ENCODE measurements at places on chromosomes 13 and 19. TPM values are rescaled to one million over a fixed set of nuclear protein-coding genes. Genes with fewer than 3 reads are reported as not detected.

DNA sequence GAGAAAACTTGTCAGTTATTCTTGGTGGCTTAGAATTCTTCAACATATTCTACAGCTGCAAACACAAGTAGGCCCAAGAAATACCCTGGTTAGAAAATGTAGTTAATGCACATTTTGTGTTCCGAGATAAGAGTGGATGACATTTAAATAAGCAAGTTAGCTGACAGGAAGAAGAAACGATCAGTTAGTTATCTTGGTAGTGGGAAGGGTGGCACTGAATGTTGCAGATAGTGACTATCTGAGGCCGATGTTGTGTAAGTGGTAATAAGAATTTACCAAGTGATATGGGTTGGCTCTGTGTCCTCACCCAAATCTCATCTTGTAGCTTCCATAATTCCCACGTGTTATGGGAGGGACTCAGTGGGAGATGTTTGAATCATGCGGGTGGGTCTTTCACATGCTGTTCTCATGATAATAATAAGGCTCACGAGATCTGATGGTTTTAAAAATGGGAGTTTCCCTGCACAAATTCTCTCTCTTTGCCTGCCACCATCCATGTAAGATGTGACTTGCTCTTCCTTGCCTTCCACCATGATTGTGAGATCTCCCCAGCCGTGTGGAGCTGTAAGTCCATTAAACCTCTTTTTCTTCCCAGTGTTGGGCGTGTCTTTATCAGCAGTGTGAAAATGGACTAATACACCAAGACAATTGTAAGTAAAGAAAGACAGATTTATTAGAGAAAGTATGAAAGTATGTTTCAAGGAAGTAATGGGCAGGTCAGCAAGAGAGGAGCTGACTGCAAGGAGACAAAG lies 10.9 kb upstream of the AKAP11 start:
- no peak overlapping the region for H3K4me3 ChIP-seq
- no peaks in the 10 kb centered on the region for H3K36me3 ChIP-seq
- H3K27me3 ChIP-seq, result no peaks in the 10 kb centered on the region
- H3K4me1 ChIP-seq, result no peaks in the 10 kb centered on the region
- no peak for DNase-seq

The FIZ1 gene
- total RNA-seq, result 7.3 TPM

- no peak overlapping the region for H3K4me3 ChIP-seq
- H3K36me3 ChIP-seq, result no peaks in the 10 kb centered on the region
- H3K27me3 ChIP-seq, result no peaks in the 10 kb centered on the region
- no peaks in the 10 kb centered on the region for H3K4me1 ChIP-seq
- H3K27ac ChIP-seq, result no peak overlapping the region
- no peak for DNase-seq
These were observed 53.6 kb downstream of the NDFIP2 start for GRCh38 chr13:79534596-79534995.

- DNase-seq, result no peak
- no peaks in the 10 kb centered on the region for H3K4me1 ChIP-seq
- H3K36me3 ChIP-seq, result no peaks in the 10 kb centered on the region
These were observed 650.8 kb upstream of the KLF12 start for GRCh38 chr13:74784959-74785358.

GRCh38 chr19:16073481-16073880 lies 2.8 kb upstream of the TPM4 start:
- H3K27me3 ChIP-seq, result no peaks in the 10 kb centered on the region
- DNase-seq, result no peak
- no peaks in the 10 kb centered on the region for H3K36me3 ChIP-seq
- H3K4me1 ChIP-seq, result peaks cover 83% of the 10 kb centered on the region

DNA sequence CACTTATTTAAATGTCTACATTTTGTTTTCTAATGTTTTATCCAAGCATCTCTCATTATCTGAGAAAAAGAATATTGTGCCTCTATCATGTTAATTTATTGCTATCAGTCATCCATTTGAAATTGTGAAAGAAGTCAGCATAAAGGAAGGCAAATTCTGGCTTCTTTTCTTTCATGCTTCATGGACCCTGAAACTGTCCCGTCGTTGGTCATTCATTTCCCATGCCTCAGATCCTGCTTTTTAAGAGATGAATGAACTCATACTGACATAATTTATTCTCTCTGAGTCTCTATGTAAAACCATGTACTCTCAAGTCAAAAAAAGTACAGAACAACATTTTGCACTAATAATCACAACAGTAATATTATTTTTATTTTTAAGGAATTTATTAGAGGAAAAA lies 2512.0 kb downstream of the PCDH9 start:
- H3K36me3 ChIP-seq, result no peaks in the 10 kb centered on the region
- no peaks in the 10 kb centered on the region for H3K27me3 ChIP-seq
- H3K4me1 ChIP-seq, result no peaks in the 10 kb centered on the region

The KASH5 gene
- total RNA-seq, result not detected

GRCh38 chr19:48614436-48615230 lies at the start of gene FAM83E:
TSS of gene FAM83E (minus strand) at chr19:48615076. CDS start at chr19:48613372, 1,704 bp downstream.
- H3K36me3 ChIP-seq, result peaks cover 34% of the 10 kb centered on the region

- no peak overlapping the region for H3K27ac ChIP-seq
- no peaks in the 10 kb centered on the region for H3K27me3 ChIP-seq
- peaks cover 15% of the 10 kb centered on the region for H3K36me3 ChIP-seq
- H3K4me3 ChIP-seq, result no peak overlapping the region
- peaks cover 5% of the 10 kb centered on the region for H3K4me1 ChIP-seq
These were observed 12.3 kb downstream of the CIB3 start for GRCh38 chr19:16160943-16161560.

- H3K27me3 ChIP-seq, result no peaks in the 10 kb centered on the region
- DNase-seq, result no peak
- H3K36me3 ChIP-seq, result peaks cover 36% of the 10 kb centered on the region
- peaks cover 49% of the 10 kb centered on the region for H3K4me1 ChIP-seq
- H3K4me3 ChIP-seq, result peak overlapping the region; percentile 96
- H3K27ac ChIP-seq, result peak overlapping the region; percentile 45
These were observed 1.7 kb downstream of the PRR12 start for GRCh38 chr19:49592486-49593232.

The SUGP2 gene
- 106 TPM for total RNA-seq

GRCh38 chr19:38120471-38121025 lies 103.5 kb downstream of the DPF1 start:
- H3K36me3 ChIP-seq, result peaks cover 16% of the 10 kb centered on the region
- no peak for DNase-seq

The LILRA1 gene
- total RNA-seq, result 0.27 TPM

The TGFBR3L gene
- total RNA-seq, result 1.1 TPM

The GPR18 gene
- total RNA-seq, result 45.1 TPM

- no peak overlapping the region for H3K27ac ChIP-seq
- no peak for DNase-seq
- H3K27me3 ChIP-seq, result peaks cover 2% of the 10 kb centered on the region
- no peaks in the 10 kb centered on the region for H3K4me1 ChIP-seq
These were observed 214.4 kb downstream of the RAP2A start for GRCh38 chr13:97648171-97648880.

- H3K27ac ChIP-seq, result no peak overlapping the region
- DNase-seq, result no peak
- peaks cover 28% of the 10 kb centered on the region for H3K4me1 ChIP-seq
- no peaks in the 10 kb centered on the region for H3K27me3 ChIP-seq
- no peak overlapping the region for H3K4me3 ChIP-seq
These were observed 401 bp downstream of the C19orf85 start for GRCh38 chr19:55464039-55464661.

The NXNL1 gene
- not detected for total RNA-seq

GRCh38 chr19:33385956-33386355 lies 12.4 kb downstream of the CEBPG start:
- DNase-seq, result no peak
- H3K27me3 ChIP-seq, result no peaks in the 10 kb centered on the region
- no peak overlapping the region for H3K4me3 ChIP-seq
- H3K27ac ChIP-seq, result no peak overlapping the region

- no peak overlapping the region for H3K4me3 ChIP-seq
- DNase-seq, result no peak
- H3K36me3 ChIP-seq, result no peaks in the 10 kb centered on the region
These were observed 282.9 kb upstream of the SLITRK6 start for GRCh38 chr13:86082121-86082520.

DNA sequence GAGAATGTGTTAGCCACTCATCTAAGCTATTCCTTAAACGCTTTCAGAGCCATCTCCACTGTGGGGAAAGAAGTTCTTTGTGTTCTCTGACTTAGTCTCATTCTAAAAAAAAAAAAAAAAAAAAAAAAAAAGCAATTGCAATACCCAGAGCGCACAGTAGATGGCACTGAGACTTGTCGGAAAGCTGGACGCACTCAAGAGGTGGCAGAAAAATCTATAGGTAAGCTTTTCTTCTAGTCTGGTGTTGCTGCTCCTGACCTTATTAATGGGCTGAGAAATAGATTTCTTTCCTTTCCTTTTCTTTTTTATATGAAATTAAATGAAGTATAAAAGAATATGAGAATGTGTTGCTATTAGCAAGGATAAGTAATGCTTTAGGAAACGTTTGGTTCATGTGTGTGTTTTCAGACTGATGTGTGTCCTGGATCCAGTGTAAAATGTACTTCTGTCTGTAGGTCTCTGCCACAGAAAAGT lies 4.7 kb upstream of the GJB2 start:
- no peaks in the 10 kb centered on the region for H3K36me3 ChIP-seq
- DNase-seq, result no peak
- H3K4me1 ChIP-seq, result peaks cover 20% of the 10 kb centered on the region
- peaks cover 37% of the 10 kb centered on the region for H3K27me3 ChIP-seq
- no peak overlapping the region for H3K4me3 ChIP-seq
- no peak overlapping the region for H3K27ac ChIP-seq

DNA sequence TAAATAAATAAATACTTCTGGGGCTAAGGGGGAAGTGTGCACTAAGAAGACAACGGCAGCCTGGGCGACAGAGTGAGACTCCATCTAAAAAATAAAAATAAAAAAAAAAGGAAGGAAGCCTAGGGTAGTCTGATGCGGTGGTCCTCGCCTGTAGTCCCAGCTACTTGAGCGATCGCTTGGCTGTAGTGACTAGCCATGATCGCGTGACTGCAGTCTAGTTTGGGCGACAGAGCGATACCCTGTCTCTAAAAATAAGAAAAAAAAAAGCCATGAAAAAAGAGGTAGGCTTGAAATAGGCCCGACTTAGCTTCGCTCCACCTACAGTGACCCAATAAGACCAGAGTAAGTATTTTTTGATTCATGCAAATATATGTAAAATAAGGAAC lies 661 bp upstream of the BABAM1 start:
- H3K27me3 ChIP-seq, result no peaks in the 10 kb centered on the region
- peaks cover 39% of the 10 kb centered on the region for H3K4me1 ChIP-seq
- H3K36me3 ChIP-seq, result peaks cover 15% of the 10 kb centered on the region
- peak overlapping the region; percentile 30 for H3K4me3 ChIP-seq
- no peak overlapping the region for H3K27ac ChIP-seq

DNA sequence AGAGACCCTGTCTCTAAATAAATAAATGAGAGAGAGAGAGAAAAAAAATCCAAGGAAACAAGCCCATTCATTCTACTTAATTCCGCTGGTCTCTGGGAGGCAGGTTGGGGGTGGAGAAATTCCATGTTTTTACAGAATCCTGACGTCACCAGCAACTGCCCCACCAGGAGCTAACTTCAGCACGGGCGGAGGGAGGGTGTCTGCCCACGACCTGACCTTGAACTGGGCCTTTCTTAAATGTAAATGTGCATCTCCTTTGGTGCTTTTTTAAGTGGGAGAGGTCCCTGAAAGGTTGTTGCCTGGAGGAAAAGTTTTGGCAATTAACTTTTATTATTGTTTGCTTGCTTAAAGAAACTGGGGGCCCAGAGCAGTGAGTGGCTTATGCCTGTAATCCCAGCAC lies 15.5 kb downstream of the KLF2 start:
- H3K4me3 ChIP-seq, result no peak overlapping the region
- H3K27me3 ChIP-seq, result no peaks in the 10 kb centered on the region
- H3K36me3 ChIP-seq, result no peaks in the 10 kb centered on the region
- DNase-seq, result no peak
- H3K4me1 ChIP-seq, result peaks cover 76% of the 10 kb centered on the region
